ENCODE measurements at places on chromosomes 6 and 20.

DNA sequence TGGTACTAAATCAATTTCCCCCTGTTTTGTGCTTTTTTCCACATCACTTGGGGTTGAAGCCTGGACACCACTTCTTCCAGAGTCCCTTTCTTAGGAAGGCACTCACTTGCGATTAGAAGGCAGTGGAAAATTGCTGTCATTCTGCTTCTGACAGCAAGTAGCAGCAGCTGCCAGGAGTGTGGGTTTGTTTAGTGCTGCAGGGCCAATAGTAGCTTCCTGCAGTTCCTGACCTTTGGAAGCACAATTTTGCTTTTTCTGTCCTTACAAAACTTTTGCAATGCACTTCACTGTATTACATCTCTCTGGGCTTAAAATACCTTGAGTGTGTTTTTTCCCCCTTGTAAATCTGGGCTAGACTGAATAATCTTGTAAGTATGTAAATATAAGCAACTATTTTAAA lies 12.5 kb upstream of the HLA-DRA start:
- DNase-seq, result no peak

DNA sequence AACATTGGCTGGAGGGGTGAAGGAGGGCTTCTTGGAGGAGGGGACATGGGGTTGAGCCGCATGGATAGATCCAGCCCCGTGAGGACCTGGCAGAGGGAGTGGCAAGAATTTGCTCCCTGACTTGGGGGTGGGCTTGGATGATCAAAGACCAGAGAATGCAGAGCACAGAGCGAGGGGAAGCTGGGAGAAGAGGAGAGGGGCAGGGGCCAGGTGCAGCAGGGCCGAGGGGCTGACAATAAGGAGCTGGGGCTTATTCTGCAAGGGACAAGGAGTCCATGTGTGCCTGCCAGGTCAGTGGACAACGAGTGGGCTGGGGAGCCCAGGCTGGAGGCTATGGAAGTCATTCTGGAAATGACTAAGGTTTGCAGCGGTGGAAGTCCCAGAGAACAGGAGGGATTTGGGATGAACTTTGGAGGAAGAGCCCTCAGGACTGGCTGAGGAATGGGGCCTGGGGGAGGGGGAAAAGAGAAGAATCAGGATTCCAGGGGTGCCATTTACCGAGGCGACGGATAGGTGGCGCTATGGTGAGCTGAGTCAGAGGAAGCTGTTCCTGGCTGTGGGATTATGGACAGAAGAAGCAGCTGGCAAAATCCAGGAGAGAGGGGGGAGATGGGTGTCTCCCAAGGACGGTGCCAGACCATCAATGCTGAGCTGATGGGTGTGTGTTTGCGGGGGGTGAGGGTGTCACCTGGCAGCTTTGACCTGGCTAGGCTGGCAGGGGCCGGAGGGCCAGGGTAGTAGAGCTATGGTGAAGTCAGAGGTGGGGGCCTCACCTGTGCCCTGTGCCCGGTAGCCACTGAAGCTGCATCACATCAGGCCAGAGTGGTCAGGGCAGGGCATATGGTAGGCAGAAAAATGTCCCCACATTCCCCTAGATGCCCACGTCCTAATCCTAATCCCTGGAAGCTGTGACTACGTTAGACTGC lies 7.8 kb downstream of the KCNG1 start:
- DNase-seq, result peak; percentile 63

DNA sequence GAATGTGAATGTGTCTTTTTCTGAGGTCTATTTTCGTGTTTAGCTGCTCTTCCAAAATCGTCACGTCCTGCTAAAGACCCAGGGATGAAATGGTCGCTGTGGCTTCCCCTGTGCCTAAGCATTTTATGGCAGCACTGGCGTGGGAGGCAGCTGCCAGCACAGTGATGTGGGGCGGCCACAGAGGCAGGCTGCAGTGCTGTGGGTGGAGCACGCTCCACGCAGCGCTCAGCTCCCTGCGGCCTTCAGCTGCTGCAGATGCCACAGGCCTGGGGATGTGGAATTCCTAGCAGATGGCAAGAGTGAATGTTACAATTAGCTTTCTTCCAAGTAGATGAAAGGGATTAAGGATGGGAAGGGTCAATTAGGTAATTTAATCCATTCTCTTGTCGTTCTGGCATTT lies 242.6 kb downstream of the SMOC2 start:
- no peak for DNase-seq

- DNase-seq, result no peak
These were observed 236.9 kb downstream of the PRL start for GRCh38 chr6:22059946-22060345.

DNA sequence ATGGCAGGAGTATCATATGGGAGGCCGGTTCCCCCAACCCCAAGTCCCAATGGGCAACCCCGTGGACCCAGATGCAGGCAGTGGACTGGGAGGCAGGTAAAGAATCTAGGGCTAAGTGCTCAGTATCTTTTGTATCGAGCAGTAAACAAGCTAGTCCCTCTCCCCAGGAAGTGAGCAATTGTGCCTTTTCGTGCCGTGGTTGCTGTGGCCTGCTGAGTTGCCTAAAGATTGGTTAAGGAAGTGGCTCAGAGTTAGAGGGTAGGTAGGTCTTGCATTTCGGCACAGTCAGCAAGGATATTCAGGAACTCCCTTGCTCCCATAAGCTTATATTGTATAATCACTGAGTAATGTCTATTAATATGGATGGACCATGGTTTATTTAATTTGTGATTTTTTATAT lies 1.3 kb upstream of the DNAH8 start:
- DNase-seq, result no peak

DNA sequence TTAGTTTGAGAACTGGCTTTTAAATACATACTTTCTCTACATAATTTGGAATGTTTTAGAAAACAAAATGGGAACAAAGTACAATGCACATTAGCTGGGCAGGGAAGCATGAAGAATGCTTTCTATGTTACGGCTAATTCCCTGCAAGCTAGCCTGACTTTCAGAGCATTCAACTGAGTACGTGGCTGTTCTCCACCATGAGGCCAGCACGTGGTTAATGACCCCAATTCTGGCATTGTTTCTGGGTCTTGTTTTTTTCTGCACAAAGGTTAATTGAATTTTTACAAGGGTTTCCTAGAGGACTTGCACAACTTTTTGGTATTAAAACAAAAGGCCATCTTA lies 208.6 kb upstream of the AGPAT4 start:
- no peak for DNase-seq

GRCh38 chr20:35271904-35272303 lies 6.0 kb downstream of the MMP24OS start:
- DNase-seq, result peak; percentile 46
